ENCODE measurements at places on chromosomes 6 and 20. TPM values are rescaled to one million over a fixed set of nuclear protein-coding genes. Genes with fewer than 3 reads are reported as not detected.

PCK1 gene
- total RNA-seq, result 4.7 TPM

KIAA0408 gene
- total RNA-seq, result 7.8 TPM

MYB gene
- total RNA-seq, result 4.7 TPM

GTSF1L gene
- total RNA-seq, result not detected

FAM210B gene
- total RNA-seq, result 58.3 TPM

DNA sequence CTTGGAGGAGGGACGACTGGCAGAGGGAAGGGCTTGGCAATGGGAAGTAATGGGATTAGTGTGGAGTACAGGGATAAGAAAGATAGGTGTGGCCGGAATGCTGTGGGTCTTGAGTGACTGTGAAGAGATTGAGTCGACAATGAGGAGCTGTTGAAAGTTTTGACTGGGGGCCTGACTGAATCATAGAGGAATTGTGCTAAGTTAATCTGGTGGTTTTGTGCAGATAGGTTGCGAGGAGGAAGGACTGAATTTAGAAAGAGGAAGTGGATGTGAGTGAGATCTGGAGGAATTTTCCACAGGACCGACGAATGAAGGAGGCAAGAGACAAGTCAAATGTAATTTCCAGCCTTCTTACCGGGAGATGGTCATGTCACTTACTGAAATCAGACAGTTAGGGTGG is 143.9 kb upstream of the RALGAPA2 start:
- no peaks in the 10 kb centered on the region for H3K36me3 ChIP-seq
- no peaks in the 10 kb centered on the region for H3K4me1 ChIP-seq
- peaks cover 50% of the 10 kb centered on the region for H3K27me3 ChIP-seq
- no peak for DNase-seq

- H3K4me1 ChIP-seq, result no peaks in the 10 kb centered on the region
- no peak for DNase-seq
- no peak overlapping the region for H3K27ac ChIP-seq
- H3K27me3 ChIP-seq, result peaks cover 2% of the 10 kb centered on the region
These were observed 226.1 kb downstream of the SOD2 start for GRCh38 chr6:159466926-159467325.

DNA sequence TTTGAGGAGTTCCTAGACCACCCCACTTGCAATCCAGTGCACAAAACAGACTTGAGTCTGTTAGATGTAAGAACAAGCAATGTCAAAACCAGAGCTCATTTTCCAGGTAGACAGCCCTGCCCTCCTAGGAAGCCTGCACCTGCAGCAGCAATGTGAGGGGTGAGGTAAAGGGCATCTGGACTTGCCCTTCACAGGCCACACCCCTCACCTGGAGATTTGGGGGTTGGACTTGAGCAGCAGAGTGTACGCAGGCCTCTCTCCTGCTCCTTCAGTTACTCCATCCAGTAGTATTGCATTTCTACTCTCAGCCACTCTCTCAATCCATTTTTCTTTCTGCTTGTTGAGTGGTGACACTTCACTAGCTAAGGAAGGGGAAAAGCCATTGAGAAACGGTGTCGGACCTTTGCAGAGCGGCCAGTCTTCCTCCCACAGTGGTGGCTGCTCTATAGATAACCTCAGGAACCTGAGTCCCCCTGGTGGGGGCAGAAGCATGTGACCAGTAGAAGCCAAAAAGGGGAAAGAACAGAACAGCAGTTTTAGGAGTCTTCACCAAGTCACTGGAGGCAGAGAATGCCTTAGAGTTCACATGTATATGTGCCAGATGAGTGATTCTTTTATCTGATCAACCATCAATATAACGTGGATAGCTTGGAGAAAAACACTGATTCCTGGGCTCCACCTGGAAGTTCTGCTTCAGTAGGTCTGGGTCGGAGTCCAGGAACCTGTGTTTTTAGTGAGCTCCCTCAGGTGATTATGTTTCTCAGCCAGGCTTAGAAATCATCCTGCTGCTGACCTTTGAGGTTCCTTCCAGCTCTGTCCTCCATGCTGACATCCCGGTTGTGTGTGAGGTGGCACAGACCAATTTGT is 28.0 kb downstream of the ARFGEF2 start:
- H3K4me1 ChIP-seq, result peaks cover 5% of the 10 kb centered on the region
- no peak overlapping the region for H3K4me3 ChIP-seq
- no peaks in the 10 kb centered on the region for H3K27me3 ChIP-seq
- peaks cover 13% of the 10 kb centered on the region for H3K36me3 ChIP-seq

GRCh38 chr6:162379757-162380409 is 347.7 kb downstream of the PRKN start:
- H3K4me3 ChIP-seq, result no peak overlapping the region
- no peak for DNase-seq
- no peak overlapping the region for H3K27ac ChIP-seq
- H3K36me3 ChIP-seq, result no peaks in the 10 kb centered on the region
- H3K4me1 ChIP-seq, result no peaks in the 10 kb centered on the region
- no peaks in the 10 kb centered on the region for H3K27me3 ChIP-seq

- DNase-seq, result no peak
- no peaks in the 10 kb centered on the region for H3K36me3 ChIP-seq
- no peak overlapping the region for H3K4me3 ChIP-seq
- peaks cover 19% of the 10 kb centered on the region for H3K4me1 ChIP-seq
- no peaks in the 10 kb centered on the region for H3K27me3 ChIP-seq
- H3K27ac ChIP-seq, result no peak overlapping the region
These were observed 43.3 kb upstream of the EDN1 start for GRCh38 chr6:12246900-12247299.

DNA sequence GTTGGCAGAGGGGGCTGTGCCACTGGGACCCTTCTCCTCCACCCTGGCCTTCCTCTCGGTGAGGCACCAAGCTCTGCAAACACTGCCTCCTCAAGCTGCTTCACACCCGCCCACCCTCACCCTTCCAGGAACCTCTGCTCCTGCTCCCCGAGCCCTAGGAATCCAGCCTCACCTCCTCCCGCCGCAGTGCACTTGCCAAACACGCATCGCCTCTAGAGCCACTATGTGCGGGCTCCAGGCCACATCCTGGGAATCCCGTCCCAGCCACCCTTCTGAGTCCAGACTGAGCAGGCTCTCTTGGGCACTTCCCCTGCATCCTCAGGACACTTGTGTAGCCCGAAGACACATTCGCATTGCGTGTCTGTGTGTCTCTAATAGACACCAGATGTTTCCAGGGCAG is 18.5 kb downstream of the PSMG4 start:
- H3K27ac ChIP-seq, result peak overlapping the region; percentile 39
- peaks cover 24% of the 10 kb centered on the region for H3K4me1 ChIP-seq
- no peaks in the 10 kb centered on the region for H3K27me3 ChIP-seq
- DNase-seq, result no peak
- no peak overlapping the region for H3K4me3 ChIP-seq

GRCh38 chr6:13702809-13703302 is 8.8 kb downstream of the RANBP9 start:
- no peaks in the 10 kb centered on the region for H3K27me3 ChIP-seq
- no peak overlapping the region for H3K27ac ChIP-seq
- peaks cover 11% of the 10 kb centered on the region for H3K4me1 ChIP-seq

GRCh38 chr6:17519120-17519519 is 81.0 kb upstream of the FAM8A1 start:
- H3K4me3 ChIP-seq, result no peak overlapping the region
- DNase-seq, result no peak
- peaks cover 8% of the 10 kb centered on the region for H3K36me3 ChIP-seq
- H3K4me1 ChIP-seq, result no peaks in the 10 kb centered on the region

DNA sequence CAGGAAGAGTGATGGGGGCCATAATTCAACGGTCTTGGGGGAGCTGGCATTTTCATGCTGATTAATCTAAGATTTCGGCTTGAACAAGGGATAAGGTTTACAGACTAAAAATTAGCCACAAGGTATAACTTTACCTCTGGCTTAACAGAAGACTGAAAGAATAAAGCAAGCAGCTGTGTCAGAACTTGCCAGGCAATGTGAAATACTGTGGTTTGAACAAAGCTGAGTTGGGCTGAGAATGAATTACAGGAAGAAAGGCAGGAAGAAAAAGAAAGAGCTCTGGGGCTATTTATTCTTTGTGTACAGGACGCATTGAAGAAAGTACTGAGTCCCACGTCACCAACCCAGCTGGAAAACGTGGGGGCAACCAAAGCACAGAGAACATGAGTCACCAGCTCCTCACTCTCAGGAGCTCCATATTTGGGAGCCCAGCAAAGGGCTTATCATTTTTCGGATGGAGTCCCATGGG is 121.5 kb upstream of the NEDD9 start:
- no peak for DNase-seq
- H3K4me1 ChIP-seq, result peaks cover 22% of the 10 kb centered on the region
- H3K27ac ChIP-seq, result peak overlapping the region; percentile 37
- peaks cover 16% of the 10 kb centered on the region for H3K27me3 ChIP-seq
- H3K36me3 ChIP-seq, result no peaks in the 10 kb centered on the region

DNA sequence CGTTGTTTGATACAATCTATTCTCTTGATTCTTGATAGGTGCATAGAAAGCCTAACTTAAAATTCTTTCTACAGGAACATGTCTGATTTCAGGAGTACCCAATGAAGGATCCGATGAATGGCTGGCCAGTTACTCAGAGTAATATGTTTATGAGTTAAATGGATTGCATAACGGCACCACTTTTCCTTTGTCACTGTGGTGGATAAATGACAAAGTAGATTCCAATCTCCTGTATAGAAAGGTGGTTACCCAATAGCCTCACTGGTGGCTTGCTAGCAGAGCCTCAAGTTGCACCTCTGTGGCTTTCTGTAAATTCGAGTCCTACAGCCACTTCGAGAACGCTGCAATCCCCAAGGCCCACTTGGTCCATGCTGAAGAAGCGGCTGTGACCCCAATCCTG is 28.4 kb downstream of the LHFPL5 start:
- H3K4me3 ChIP-seq, result no peak overlapping the region
- no peaks in the 10 kb centered on the region for H3K27me3 ChIP-seq
- H3K27ac ChIP-seq, result no peak overlapping the region
- peaks cover 31% of the 10 kb centered on the region for H3K36me3 ChIP-seq

Measured in type B pancreatic cell (in vitro differentiated cells).